ENCODE measurements at places on chromosomes 3 and 15.

- DNase-seq, result peak; percentile 80
These were observed 8.3 kb downstream of the ANKRD63 start for GRCh38 chr15:40274350-40275274.

- DNase-seq, result no peak
These were observed 14.6 kb downstream of the DNAJB8 start for GRCh38 chr3:128452120-128452519.

DNA sequence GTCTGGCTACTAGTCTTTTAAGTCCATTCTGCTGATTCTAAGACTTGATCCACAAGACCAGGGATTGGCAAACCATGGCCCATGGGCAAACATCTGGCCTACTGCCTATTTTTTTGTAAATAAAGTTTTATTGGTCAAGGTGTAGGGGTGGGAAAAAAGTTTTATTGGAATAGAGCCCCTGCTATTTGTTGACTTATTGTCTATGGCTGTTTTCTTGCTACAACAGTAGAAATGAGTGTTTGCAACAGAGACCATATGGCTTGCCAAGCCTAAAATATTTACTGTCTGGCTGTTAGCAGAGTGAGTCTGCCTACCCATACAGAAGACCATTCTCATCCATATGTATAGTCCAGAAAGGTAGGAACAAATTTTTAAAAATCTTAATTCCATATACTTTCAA is 106.4 kb downstream of the PTPRG start:
- no peak for DNase-seq

DNA sequence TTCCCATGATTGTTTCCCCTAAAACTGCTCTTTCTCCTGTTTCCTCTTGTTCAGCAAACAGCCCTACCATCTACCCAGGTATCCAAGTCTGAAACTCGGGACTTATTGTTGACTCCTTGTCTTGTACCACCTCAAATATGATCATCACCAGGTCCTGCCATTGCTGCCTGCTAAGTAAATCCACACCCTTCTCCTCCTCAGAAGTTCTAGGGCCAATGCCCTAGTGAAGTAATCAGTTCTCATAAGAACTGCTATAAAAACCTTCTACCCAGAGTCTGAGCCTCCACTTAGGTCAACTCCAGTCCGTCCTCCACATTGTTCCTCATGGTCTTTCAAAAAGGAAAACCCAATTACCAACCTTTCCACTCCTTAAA is 77.0 kb upstream of the IL12A start:
- no peak for DNase-seq

GRCh38 chr15:39438799-39439592 is 141.9 kb upstream of the THBS1 start:
- no peak for DNase-seq

GRCh38 chr3:20141851-20142250 is 44.2 kb downstream of the SGO1 start:
- DNase-seq, result no peak

- DNase-seq, result no peak
These were observed 81.5 kb upstream of the CDIN1 start for GRCh38 chr15:36497901-36498300.

- no peak for DNase-seq
These were observed 70.4 kb upstream of the ATP11B start for GRCh38 chr3:182722907-182723306.

DNA sequence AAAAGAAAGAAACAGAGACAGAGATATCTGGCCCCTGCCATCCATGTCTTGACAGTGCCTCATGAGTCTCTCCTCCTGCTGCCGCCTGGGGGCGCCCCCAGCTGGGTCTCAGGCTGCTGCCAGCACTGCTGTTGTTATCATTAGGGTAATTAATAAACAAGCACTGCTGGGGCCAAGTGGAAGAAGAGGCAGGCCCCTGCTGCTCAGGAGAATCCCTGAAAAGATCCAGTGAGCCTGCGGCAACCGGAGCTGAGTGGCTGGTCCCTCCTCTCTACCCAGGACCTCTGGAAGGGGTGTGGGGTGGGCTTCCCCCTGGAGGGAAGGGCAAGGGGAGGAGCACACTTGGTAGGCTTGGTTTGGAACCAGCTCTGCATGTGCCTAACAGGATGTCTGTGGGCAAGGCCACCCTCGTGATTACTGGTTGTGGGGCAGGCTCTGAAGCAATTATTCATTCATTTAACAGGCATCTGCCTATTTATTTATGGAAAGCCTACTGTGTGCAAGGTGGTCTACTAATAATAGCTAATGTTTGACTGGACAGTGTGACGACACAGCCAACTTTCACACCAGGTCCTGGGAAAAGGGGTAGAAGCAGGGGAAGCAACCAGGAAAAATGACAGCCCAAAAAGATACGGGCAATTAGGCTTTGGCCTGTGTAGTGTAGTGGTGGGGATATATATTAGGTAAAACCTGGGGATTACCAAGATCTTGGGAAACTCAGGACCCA is 1.2 kb upstream of the TYRO3 start:
- peak; percentile 61 for DNase-seq

DNA sequence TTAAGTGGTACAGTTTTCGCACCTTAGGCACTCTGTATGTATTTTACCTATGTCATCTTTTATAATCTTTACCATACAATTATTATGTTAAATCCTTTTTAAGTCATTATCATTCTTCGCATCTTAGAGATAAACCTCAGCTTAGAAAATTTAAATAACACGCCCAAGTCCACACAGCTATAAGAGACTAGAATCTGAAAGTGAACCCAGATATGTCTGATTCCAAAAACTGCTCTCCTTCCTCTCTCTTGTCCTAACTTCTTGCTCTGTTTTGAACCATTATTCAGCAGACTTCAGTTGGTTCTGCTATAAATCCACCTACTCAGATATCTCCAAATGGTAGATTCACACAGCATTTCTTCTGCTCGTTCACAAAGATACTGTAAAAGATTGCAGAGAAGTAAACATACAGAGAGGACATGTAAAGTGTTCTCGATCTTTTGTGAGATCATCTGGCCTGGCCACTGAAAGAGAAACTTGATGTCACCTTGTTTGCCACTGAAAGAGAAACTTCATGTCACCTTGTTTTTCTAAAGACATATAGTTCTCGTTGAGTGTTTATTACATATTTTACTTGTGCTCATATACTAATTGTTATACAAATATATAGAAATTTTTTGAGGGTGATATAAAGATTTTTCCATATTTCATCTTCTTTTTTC is 533.2 kb downstream of the GRM7 start:
- DNase-seq, result no peak

- no peak for DNase-seq
These were observed 27.5 kb downstream of the POLG start for GRCh38 chr15:89307046-89307587.

DNA sequence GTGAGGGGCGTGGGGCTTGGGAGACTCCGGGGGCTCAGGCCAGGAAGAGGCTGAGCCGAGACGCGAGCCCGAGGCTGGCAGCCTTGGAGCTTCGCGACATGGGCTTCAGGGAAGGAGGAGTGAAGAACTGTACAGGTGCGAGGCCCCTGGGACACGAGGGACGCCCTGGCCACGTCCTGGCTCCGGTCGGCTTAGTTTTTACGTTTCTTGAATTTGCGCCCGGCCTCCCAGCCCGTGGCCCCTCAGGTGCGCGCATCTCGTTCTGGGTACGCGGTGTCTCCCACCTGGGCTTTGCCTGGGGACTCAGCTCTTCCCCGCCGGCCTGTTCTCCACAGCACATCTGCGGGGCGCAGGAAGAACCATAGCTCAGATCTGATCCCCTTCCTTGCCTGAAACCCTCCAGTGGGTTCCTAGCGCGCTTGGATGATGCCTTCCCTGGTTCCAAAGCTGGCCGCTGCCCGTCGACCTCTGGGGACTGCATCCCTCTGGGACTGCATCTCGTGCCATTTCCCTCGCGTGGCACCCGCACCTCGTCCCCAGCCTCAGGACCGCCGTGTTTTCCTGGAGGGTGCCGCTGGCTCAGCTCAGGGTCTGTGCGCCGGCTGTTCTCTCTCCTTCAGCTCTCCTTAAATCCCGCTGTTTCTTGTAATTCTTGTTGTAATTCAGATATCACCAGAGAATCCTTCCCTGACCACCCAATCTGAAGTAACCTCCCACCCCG is 614 bp downstream of the CHCHD6 start:
- DNase-seq, result no peak

GRCh38 chr3:46372492-46373359 is 2.0 kb downstream of the CCR5 start:
- DNase-seq, result no peak

- DNase-seq, result no peak
These were observed 41.9 kb downstream of the SLC6A1 start for GRCh38 chr3:11034309-11034985.

DNA sequence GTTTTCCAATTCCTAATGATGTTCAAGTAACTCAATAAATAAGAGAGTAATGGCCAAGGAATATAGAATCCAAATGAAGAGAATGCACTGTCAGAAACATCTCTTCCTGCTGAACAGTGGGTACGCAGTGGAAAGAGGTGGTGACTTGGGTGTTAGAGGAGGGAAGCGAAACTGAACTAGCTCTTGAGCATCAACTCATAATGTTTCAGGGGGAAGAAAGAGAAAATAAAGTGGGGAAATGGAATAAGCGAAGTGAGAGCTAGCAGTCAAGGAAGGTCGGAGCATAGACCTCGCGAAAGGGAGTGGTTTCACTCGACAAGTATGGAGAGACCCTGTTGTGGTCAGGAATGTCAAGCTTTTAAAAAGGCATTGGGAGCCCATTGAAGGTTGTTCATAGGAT is 309.5 kb downstream of the GAP43 start:
- no peak for DNase-seq

DNA sequence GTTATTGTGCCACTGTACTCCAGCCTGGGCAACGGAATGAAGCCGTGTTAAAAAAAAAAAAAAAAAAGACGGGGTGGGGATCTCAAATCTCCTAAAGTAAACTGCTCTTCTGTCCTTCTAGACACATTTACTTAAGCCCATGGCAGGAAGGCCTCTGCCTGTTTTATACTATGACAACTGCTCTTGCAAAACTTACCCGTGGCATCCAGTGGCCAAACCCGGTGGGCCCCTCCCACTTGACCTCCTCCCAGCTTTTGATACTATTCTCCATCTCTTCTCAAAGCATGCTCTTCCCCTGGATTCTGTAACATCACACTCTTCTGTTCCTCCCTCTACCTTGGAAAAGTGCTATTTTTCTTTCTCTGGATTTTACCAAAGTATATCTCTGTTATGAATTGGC is 112.2 kb downstream of the RFTN1 start:
- no peak for DNase-seq

GRCh38 chr15:65870889-65871533 is 1.7 kb downstream of the RAB11A start:
- DNase-seq, result no peak

- no peak for DNase-seq
These were observed 18.2 kb upstream of the PLCL2 start for GRCh38 chr3:16866571-16866970.

DNA sequence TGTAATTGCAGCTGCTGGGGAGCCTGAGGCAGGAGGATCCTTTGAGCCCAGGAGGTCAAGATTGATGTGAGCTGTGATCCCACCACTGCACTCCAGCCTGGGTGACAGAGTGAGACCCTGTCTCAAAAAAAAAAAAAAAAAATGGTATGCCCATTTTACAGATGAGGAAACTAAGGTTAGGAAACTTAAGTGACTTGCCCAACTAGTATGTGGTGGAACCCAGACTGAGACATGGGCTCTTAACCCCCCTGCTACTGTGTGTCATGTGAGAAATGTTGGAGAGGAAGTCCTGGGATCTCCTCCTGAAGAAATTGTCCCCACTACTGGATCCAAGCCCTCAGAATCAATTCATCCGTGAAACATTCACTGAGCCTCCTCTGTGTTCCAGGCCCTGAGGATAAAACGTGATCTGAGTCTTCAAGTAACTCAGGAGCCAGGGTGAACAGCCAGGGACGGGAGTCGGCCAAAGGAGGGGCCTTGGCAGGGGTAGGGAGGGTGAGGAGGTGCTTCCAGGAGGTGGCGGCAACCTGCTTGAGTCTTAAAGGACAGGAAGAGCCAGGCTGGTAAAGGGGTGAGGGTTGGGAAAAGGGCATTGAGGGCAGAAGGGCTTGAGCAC is 19.6 kb upstream of the RNU6-1 start:
- no peak for DNase-seq

DNA sequence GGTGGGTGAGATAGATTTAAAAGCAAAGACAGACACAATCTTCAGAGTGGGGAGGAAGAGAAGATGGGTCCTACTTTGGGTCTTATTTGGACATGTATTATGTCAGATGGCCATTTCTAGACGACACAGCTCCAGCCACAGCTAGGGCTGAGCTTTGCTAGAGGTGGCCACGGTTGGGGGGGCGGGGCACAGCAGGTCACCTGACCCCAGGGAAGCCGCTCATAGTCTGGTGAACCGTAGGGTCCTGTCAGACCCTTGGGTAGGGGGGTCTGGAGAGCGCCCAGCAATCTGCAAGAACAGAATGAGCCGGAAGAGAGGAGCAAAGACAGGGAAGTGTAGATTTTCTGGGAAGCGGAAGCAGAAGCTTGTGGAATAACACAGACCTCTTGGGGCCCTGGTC is 6.6 kb downstream of the EPB42 start:
- DNase-seq, result no peak

DNA sequence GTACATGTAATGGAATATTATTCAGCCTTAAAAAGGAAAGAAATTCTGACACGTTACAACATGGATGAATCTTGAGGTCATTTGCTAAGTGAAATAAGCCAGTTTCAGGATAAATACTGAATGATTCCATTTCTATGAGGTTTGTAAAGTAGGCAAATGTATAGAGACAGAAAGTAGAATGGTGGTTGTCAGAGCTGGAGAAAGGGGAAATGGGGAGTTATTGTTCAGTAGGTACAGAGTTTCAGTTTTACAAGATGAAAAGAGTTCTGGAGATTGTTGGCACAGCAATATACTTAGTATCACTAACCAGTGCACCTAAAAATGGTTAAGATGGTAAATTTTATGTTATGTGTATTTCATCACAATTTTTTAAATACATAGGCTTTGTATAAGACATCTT is 60.6 kb downstream of the USP8 start:
- no peak for DNase-seq

DNA sequence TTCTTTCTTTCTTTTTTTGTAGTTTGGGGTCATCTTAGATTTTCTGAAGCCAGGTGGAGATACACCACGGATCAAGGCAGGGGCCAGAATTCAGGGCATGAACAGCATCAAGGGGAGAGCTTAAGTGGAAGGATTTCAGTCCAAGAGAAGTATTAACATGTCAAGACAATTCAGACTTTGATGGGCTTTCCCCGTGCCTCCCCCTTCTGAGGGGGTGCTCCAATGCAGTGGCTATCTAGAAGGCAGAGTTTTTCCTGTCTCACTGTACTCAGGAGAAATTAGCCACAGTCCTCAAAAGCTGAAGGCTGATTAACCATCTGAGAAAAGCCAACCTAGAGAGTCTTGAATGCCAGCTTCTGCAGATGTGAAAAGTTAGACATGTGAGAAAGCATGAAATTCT is 127.3 kb downstream of the TGFBR2 start:
- DNase-seq, result no peak

- DNase-seq, result no peak
These were observed 5.3 kb downstream of the RAF1 start for GRCh38 chr3:12658593-12659058.

- no peak for DNase-seq
These were observed 2.3 kb upstream of the ANKRD63 start for GRCh38 chr15:40285151-40285550.

- DNase-seq, result no peak
These were observed 39.1 kb upstream of the OSBPL11 start for GRCh38 chr3:125634336-125634950.

DNA sequence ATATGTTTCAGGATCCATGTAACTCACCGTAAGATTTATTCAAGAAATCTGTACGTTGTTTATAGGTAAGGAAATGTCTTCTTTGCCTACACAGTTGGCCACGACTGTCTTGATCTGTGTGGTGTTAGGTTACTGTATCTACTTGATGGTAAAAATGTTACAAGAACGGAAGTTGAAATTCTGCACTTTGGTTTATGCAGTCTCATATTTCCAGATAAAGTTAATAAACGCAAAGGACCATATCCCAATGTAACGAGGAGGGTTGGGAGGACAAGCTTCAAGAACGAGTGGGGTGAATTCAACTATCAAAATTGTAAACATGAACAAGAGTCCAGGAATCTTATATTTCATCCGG is 1.0 kb downstream of the USF3 start:
- no peak for DNase-seq
